ENCODE measurements at places on chromosomes 6 and 20. TPM values are rescaled to one million over a fixed set of nuclear protein-coding genes. Genes with fewer than 3 reads are reported as not detected.

Gene NEDD9
- total RNA-seq, result 99.9 TPM

Gene WASF1
- 14.4 TPM for total RNA-seq

Gene SLC2A10
- total RNA-seq, result 14.8 TPM

Gene MAP3K5
- total RNA-seq, result 20.9 TPM

Gene MDN1
- total RNA-seq, result 23.3 TPM

Gene TTI1
- total RNA-seq, result 12.7 TPM

Gene TRIM38
- 10.9 TPM for total RNA-seq

Gene MRAP2
- not detected for total RNA-seq

Gene COL9A1
- not detected for total RNA-seq

Gene ADAT2
- total RNA-seq, result 4.4 TPM

Gene MEI4
- total RNA-seq, result under 0.01 TPM

Gene ZSCAN23
- total RNA-seq, result 1.7 TPM

Gene BANF2
- total RNA-seq, result not detected

Gene FAM162B
- total RNA-seq, result 17.8 TPM

Gene GID8
- 25.8 TPM for total RNA-seq

Gene SIRPB1
- 48.3 TPM for total RNA-seq

Gene C20orf96
- 3.1 TPM for total RNA-seq

Gene CST2
- total RNA-seq, result not detected

Gene ADNP
- total RNA-seq, result 54.9 TPM

Gene PTCRA
- total RNA-seq, result not detected

Gene PRSS16
- not detected for total RNA-seq

Gene ACTR5
- 8.0 TPM for total RNA-seq

Gene GPANK1
- 13.4 TPM for total RNA-seq

Gene KIF13A
- 56.1 TPM for total RNA-seq

Gene SLC39A7
- total RNA-seq, result 51.7 TPM

Gene HLA-DMB
- total RNA-seq, result 199 TPM

Gene LST1
- total RNA-seq, result 14.3 TPM

Gene SEL1L2
- 3.6 TPM for total RNA-seq

Gene NFATC2
- total RNA-seq, result 6.5 TPM

Gene CDK5RAP1
- total RNA-seq, result 14.5 TPM

Gene LPA
- not detected for total RNA-seq

Gene TCEA2
- 36.9 TPM for total RNA-seq

Gene RGS17
- 3.5 TPM for total RNA-seq

Gene OPRM1
- not detected for total RNA-seq

Gene KCNK16
- not detected for total RNA-seq

Gene KHDRBS2
- 0.44 TPM for total RNA-seq

Gene MYL9
- 56.8 TPM for total RNA-seq

Gene TSPYL4
- total RNA-seq, result 8.5 TPM

Gene PTPRK
- total RNA-seq, result 25.5 TPM

Gene SMLR1
- total RNA-seq, result not detected

Gene MYB
- 2.2 TPM for total RNA-seq

All from subcutaneous adipose tissue (tissue), 4 donors.